ENCODE measurements at places on chromosomes 2 and 18.

DNA sequence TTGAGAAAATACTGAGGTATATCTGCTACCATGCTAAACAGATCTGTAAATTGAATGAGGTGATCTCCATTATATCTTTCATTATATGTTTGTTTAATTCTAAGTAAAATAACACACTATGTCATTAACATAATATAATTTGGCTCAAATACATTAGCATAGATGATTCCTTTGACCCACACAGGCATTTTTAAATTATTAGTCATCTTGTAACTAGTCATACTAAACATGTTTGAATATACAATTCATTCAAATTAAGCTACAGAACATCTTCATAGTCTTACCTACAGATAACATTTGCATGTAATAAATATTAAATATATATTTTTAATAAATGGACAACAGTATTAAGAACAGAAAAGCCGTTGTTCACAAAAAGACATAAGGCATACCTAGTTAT lies 52.7 kb upstream of the KYNU start:
- no peak for DNase-seq

GRCh38 chr2:237726401-237726830 lies 72.2 kb upstream of the RBM44 start:
- no peak for DNase-seq

DNA sequence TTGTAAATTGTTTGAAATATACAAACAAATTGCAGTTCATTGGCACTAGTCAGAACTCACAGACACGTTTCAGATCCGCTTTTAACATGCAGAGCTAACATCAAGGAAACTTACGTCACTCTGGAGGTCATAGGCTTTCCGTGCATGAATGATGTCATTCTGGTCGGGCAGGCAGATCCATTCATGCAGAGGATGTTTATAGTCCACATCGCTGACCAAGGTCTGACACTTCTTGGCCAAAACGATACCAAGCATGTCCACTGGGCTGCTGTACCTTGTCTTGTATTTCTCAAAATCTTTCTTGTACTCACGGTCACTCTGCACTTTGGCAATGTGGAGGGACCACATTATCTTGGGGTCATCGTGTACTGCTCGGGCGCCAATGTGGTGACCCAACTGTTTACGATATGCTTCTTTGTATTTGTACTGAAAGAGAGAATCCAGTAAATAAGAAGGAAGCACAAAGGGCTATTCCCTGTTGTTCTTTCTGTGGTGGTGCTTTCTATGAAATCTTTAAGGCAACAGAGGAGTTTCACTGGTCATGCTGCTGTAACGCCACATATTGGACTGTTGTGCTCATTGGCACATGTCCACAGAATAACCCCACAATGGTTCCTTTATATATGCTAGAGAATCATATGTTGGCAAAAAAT lies 114.8 kb downstream of the NEB start:
- DNase-seq = no peak

GRCh38 chr2:36449943-36450392 lies 94.4 kb downstream of the CRIM1 start:
- no peak for DNase-seq

- no peak for DNase-seq
Observed at GRCh38 chr2:180446492-180446891, 439.4 kb upstream of the CWC22 start.

DNA sequence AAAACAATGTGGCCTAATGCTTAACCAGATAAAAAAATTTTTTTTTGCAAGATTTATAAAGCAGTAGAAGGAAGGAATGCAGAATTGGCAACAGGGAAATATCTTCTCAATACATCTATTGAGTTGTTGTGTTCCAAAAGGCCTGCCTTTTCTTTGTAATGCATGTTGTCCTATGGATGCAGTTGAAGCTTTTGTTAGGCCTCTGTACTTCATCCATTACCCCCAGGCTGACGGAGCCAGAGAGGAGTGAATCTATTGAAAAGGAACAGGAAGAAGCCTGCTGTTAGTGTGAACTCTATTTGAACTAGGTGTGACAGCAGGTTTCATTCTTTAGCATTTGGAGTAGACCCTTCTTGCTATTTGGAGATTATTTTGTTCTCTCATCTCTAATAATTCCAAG lies 56.5 kb downstream of the MTX2 start:
- no peak for DNase-seq

DNA sequence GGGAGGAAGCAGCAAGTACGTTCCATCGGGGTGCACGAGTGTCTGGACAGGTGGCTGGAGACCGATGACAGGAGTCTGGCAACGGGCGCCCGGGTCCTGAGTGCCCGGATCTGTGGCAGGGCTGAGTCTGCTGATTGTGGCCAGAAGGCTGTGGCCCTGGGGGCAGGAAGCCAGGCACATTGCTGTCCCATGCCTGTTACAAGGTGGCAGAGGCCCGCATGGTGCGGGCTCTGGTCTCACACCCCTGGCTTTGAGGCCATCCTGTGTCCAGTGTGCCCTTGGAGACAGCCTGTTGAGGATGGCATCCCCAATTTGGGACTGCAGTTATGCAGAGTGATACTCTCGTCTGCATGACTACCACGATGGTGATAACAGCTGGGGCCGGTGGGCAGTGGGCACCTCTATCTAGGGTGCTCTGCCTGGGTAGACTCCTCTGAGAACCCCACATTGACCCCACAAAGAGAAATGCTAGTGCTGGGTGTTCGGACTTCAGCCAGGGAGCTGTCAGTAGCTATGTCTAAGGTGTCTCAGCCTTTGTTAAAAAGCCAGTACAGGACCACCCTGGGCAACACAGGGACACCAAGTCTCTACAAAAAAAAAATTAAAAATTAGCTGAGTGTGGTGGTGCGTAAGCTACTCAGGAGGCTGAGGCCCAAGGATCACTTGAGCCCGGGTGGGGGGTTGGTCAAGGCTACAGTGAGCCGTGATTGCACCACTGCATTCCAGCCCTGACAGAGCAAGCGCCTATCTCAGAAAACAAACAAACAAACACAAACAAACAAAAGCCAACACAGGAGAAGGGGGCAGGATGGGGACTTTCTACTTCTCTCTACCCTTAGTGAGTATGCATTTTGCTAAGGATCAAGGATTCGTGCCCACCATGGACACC lies 88.3 kb downstream of the RHOB start:
- DNase-seq = no peak

- no peak for DNase-seq
Observed at GRCh38 chr2:83342860-83343329, 1116.2 kb downstream of the SUCLG1 start.

All from stimulated activated CD4-positive, alpha-beta T cell treated with anti-CD3 and anti-CD28 coated beads, Interleukin-12 subunit alpha, Interleukin-12 subunit beta, amount 100 ng/mL, for 4 hours (primary cell).